ENCODE measurements at places on chromosomes 16 and 17. TPM values are rescaled to one million over a fixed set of nuclear protein-coding genes. Genes with fewer than 3 reads are reported as not detected.

Gene KRT20
- not detected for total RNA-seq

Gene ARMC7
- total RNA-seq = 5.3 TPM

Gene PFAS
- total RNA-seq = 14.6 TPM

Gene SLFN12
- total RNA-seq = 27.3 TPM

Gene C17orf78
- total RNA-seq = not detected

Gene CD7
- total RNA-seq = 0.66 TPM

Gene CMTM2
- total RNA-seq = not detected

Gene C16orf46
- 0.73 TPM for total RNA-seq
